ENCODE measurements at places on chromosomes 13 and 19.

- no peak for DNase-seq
Observed at GRCh38 chr19:8127311-8127710, 22.1 kb downstream of the FBN3 start.

- no peak for DNase-seq
Observed at GRCh38 chr13:64438084-64438483, 2792.1 kb downstream of the PCDH9 start.

DNA sequence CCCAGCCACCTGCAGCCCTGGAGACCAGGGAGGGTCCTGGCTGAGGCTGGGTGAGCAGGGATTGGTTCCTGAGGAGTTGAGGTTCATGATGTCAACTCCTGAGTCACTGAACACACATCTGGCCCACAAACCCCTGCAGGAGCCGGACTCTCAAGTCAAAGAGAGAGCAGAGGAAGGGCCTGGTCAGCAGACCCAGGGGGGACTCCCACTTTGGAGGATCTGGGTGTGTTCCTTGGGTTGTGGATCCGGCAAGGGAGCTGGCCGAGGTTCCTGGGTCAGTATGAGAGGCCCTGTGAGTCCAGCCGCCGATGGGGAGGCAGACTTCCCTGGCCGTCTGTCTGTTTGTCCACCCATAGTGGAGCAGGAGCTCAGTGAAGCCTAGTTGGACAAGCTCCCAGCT is 4.0 kb downstream of the SLC7A10 start:
- DNase-seq: no peak

- no peak for DNase-seq
Observed at GRCh38 chr19:29694669-29695627, 20.1 kb downstream of the C19orf12 start.

DNA sequence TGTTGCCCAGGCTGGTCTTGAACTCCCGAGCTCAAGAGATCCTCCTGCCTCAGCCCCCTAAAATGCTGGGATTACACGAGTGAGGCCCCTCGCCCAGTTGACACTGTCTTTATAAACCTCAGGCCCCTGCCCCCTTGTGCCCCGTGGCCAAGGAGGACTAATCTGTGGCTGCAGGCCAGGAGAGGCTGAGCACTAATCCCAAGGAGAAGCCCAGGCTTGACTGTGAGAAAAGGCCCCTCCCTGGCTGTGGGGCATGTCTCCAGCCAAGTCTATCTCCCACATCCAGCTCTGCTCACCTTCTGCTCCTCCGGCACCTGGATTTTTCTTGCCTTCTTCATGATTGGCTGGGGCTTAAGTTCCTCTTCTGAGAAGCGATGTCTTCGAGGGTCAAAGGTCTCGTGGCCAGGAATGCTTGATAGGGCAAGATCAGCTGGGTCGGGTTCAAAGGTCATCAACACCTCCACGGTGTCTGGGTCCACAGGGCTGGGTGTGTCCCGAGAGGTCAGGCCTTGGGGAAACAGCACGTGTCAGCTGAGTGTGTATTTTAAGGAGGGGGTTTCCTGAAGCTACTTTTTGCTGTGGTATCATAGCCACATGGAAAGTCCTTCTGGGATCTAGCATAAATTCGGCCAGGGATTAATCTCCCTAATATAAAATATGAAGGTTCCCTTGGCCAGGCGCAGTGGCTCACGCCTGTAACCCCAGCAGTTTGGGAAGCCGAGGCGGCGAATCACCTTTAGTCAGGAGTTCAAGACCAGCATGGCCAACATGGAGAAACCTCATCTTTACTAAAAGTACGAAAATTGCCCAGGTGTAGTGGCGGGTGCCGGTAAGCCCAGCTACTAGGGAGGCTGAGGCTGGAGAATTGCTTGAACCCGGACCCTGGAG is 3.8 kb downstream of the DBP start:
- DNase-seq: no peak

DNA sequence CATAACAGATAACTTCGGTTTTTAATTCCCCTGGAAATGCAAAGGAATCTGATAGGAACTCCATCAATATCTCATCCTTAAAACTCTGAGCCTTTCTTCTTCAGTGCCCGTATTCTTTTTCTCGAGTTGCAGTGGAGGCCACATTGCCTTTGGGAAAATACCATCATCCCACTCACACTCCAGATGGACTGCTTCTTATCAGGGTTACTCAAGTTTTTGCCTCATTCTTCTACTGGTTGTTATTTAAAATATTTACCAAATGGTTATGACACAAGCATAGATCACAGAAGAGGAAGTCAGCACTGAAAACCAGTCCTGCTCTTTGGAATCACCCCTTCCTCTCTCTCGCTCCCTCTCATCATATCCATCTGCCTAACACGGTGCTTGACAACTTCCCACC is 1020.5 kb upstream of the SLC10A2 start:
- no peak for DNase-seq

DNA sequence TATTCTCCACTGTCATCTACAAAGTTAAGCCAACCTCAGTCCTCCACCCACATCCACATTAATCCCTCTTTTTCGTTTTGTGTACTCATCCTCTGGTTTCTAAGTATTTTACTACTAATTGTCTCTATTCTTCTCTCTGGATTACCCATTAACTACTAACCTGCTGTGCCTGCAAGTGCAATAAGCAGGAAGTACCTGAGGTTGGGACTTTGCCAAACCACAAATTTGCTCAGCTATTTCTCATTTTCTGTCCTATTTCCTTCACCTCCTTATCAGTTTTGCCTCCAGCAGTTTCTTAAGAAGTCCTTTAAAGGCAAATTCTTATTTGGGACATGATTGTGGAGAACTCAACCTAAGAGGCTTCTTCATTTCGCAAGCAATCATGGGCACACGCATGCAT is 1708.9 kb downstream of the SLITRK5 start:
- DNase-seq: peak; percentile 41

DNA sequence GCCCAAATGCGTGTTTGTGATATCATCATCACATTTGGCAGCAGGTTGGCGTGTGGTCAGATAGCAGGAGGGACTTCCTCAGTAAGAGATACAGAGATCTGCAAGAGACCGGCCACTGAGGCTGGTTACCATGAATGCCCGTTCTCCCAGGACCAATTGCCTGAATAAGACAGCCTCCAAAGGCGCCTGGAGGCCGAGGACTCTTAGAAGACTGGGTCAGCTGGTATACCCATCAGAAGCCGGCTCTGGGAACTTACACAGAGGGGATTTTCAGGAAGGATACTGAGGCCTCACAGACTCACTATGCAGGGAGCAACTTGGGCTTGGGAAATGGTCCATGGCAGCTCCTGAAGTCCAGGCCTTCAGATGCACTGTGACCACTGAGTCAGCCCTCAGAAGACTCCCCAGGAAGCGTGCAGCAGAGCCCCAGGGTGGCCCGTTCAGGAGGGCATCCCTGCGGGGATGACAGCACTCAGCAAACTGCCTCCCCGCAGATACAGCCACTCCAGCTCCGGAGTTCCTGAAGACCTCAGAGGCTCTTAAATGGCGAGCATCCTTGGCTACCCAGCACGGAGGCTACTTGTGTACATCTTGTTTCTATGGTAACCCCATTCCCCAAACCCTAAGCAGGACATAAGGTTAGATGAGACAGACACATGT is 26.4 kb upstream of the VSTM2B start:
- no peak for DNase-seq

DNA sequence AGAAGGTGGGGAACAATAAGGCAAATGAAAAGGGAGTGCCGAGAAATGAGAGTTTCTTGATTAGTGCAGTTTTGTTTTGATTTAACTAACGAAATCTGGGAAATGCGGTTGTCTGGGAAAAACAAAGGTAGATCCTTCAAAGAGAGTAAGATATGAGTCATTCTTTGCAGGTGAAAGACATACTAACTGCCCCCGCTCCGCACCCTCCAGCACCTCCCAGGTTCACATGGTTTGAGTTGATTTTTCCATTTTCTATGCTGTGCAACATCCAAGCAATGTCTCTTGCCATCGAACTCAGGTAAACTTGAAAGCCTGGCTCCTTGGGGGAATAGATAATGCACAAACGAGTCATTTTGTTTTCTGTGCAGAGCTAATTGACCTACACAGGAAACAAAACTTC is 84.1 kb upstream of the KLF12 start:
- no peak for DNase-seq

- no peak for DNase-seq
Observed at GRCh38 chr13:70812481-70812880, 704.2 kb upstream of the KLHL1 start.

GRCh38 chr13:83929157-83929556 is 46.9 kb upstream of the SLITRK1 start:
- no peak for DNase-seq

All from NCI-H1048 (cell line).